ENCODE measurements at places on chromosomes 2 and 18. TPM values are rescaled to one million over a fixed set of nuclear protein-coding genes. Genes with fewer than 3 reads are reported as not detected.

FBXO15 gene
- not detected for total RNA-seq

SETBP1 gene
- total RNA-seq: 87.6 TPM

FSIP2 gene
- total RNA-seq: 1.1 TPM

AMER3 gene
- total RNA-seq: not detected

SPATA3 gene
- total RNA-seq: not detected

TACR1 gene
- 3.4 TPM for total RNA-seq

FOXI3 gene
- total RNA-seq: not detected

CNTNAP5 gene
- total RNA-seq: not detected

CHRNA1 gene
- not detected for total RNA-seq

TPO gene
- total RNA-seq: 12.5 TPM

MOGAT1 gene
- total RNA-seq: not detected

VWA3B gene
- total RNA-seq: not detected

NR4A2 gene
- 7.3 TPM for total RNA-seq

Measured in gastroesophageal sphincter (tissue), 4 donors.